DND-41 (cell line): ENCODE measurements at places on chromosomes 1 and 21.

DNA sequence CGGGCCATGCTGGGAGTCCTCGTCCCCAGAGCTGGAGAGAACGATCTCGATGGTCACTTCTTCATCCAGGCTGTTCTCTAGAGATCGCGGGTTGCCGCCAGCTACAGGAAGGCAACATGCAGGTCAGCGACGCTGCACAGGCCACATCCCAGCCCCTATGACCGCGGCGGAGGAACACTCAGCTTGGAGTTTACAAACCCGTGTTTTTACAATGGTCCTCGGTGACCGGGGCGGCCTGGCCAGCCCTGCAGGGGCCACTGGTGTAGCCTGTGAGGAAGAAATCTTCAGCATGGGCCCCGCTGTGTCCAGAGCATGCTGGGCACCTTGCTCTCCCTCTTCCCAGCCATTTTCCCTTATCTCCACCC is 30.5 kb downstream of the ZNF496 start:
- H3K4me1 ChIP-seq = no peaks in the 10 kb centered on the region
- no peak overlapping the region for H3K27ac ChIP-seq
- no peak overlapping the region for H3K4me3 ChIP-seq
- peaks cover 65% of the 10 kb centered on the region for H3K36me3 ChIP-seq

- no peaks in the 10 kb centered on the region for H3K27me3 ChIP-seq
- H3K4me3 ChIP-seq = no peak overlapping the region
- DNase-seq = no peak
- H3K4me1 ChIP-seq = no peaks in the 10 kb centered on the region
Observed at GRCh38 chr1:47104816-47105215, 32.4 kb upstream of the CYP4A22 start.

DNA sequence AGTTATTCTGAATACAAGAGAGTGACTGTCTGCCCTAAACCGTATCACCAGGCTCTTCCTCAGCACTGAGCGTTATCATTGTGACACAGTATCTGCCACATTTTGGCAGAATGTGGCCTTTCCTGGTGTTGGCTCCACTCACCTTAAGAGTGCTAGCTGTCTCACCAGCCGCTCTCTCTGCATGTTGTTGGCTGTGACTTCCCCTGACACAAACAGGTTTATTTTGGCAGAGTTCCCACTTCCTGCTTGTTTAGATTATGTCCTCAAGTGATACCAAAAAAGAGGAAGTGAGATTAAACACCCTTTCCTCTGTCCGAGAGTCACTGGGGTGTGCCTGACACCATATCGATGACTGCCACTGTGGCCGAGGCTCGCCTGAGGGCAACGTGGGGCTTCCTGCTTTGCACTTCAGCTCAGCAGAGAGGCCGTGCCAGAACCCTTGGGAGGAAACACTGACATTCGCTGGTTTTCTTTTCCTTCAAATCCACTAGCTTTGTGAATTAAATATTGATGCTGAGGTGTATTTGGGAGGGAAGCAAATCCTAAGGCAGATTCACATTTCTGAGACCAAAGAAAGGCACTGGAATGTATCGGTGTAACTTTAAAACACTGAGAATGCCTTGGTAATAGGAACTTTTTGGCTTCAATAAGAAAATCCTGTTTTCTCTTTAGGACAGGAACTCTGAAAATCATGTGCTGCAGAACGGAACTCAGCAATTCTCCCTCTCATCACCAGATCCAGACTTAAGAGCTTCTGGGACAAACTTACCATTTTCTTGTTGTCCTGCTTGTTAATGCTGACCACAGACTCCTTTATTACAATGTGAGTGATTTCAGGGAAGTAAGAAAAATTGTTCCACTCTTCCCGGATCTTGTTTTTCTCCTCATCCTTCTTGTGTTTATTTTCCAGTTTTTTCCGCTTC is 102.1 kb downstream of the JAK1 start:
- H3K27me3 ChIP-seq = no peaks in the 10 kb centered on the region
- peaks cover 89% of the 10 kb centered on the region for H3K36me3 ChIP-seq
- H3K4me3 ChIP-seq = no peak overlapping the region
- H3K27ac ChIP-seq = no peak overlapping the region
- no peak for DNase-seq

- peaks cover 7% of the 10 kb centered on the region for H3K4me1 ChIP-seq
- no peak overlapping the region for H3K4me3 ChIP-seq
- H3K27me3 ChIP-seq = no peaks in the 10 kb centered on the region
- H3K27ac ChIP-seq = no peak overlapping the region
- DNase-seq = no peak
Observed at GRCh38 chr1:37994886-37995566, 5.2 kb upstream of the SF3A3 start.

GRCh38 chr1:33903210-33903589 is 39.3 kb downstream of the HMGB4 start:
- H3K36me3 ChIP-seq = no peaks in the 10 kb centered on the region
- H3K4me1 ChIP-seq = no peaks in the 10 kb centered on the region
- H3K4me3 ChIP-seq = no peak overlapping the region
